ENCODE measurements at places on chromosomes 11 and 22.

DNA sequence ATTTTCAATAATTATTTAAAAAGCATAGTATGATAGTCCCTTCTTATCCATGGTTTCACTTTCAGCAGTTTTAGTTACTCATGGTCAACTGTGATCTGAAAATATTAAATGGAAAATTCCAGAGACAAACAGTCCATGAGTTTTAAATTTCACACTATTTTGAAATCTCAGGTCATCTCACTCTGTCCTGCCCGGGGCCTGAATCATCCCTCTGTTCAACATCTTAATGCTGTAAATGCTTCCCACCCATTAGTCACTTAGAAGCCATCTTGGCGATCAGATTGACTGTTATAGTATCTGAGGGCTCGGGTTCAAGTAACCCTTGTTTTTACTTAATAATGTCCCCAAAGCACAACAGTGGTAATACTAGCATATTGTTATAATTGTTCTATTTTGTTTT lies 1509.3 kb downstream of the FAM181B start:
- DNase-seq: no peak

GRCh38 chr22:39017596-39018365 lies 3.1 kb upstream of the APOBEC3D start:
- DNase-seq: no peak

- DNase-seq: peak; percentile 73
Observed at GRCh38 chr11:83047515-83048225, 24.0 kb downstream of the RAB30 start.

GRCh38 chr11:34631737-34632104 lies 10.8 kb downstream of the EHF start:
- DNase-seq: no peak

DNA sequence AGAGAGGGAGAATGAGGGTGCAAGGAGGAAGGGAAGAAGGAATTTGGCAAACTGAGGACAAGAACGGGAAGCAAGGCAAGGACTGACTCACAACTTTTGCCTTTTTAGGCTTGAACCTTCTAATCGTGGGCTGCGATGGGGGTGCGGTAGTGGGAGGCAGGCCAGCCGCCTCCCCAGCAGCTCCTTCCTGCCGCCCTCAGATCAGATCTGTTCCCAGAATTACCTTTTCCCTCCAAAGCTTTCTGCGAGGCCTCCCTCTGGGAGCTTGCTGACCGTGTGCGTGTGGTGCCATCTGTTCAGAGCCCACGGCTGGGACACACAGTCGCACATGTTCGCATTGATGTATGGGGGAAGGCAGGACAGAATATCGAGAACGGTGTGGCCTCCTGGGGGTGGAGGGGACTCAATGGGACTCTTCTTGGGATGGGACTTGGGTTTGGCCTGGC lies 86.9 kb upstream of the PARVA start:
- no peak for DNase-seq

DNA sequence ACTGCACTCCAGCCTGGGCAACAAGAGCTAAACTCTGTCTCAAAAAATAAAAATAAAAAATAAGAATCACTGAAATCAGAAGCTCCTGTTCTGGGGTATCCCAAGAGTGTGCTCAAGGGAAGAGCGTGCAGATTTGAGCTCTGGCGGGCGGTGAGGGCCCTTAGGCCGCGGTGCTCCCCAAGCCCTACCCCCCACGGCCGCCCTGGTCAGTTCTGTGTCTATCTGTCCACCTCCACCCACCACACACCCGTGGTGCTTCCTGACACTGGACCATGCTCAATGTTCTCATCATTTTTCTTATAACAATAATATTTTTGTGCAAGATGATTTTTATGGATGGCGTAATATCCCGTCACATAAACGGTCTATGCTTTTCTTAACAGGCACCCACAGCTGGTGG lies 71.1 kb downstream of the RTL6 start:
- no peak for DNase-seq

DNA sequence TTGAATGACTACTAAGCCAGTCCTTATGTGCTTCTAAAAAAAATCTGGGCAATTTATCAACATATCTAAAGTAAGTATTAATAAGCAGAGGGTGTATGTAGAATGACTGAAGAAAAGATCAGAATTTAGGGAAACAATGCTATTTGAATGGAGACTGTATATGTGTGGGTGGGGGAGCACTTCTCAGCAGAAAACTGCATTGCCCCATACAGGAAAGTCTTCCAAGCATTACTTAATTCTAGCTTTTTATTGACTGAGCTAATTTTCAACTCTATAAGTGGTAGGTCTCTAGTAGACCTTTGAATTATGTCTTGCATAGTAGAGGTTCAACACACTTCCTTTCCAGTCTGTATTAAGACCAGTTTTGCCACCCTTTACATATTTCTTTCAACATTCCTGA lies 41.7 kb downstream of the CASP12 start:
- no peak for DNase-seq

DNA sequence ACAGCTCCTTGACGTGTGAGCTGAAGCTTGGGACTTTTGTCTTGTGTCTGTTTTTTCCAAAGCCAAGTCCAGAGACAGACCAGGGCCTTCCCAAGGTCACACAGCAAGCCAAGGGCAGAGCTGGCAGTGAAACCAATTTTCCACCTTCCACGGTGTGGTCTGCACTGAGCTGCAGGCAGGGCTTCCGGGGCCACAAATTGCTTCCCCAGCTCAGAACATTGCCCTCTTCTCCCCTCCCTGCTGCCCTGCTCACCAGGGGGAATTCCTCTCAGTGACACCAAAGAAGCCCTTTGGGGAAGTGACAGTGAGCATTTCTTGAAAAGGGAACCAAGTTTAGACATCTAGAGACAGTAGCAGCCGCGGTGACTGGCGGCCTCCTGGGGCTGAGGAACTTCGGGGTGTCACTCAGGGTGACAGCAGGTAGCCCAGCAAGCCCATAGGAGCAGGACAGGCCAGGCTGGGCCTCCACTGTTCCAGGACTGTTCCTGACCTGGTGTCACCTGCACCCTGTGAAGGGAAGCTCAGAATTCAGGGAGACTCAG lies 9.2 kb downstream of the FXYD2 start:
- no peak for DNase-seq

DNA sequence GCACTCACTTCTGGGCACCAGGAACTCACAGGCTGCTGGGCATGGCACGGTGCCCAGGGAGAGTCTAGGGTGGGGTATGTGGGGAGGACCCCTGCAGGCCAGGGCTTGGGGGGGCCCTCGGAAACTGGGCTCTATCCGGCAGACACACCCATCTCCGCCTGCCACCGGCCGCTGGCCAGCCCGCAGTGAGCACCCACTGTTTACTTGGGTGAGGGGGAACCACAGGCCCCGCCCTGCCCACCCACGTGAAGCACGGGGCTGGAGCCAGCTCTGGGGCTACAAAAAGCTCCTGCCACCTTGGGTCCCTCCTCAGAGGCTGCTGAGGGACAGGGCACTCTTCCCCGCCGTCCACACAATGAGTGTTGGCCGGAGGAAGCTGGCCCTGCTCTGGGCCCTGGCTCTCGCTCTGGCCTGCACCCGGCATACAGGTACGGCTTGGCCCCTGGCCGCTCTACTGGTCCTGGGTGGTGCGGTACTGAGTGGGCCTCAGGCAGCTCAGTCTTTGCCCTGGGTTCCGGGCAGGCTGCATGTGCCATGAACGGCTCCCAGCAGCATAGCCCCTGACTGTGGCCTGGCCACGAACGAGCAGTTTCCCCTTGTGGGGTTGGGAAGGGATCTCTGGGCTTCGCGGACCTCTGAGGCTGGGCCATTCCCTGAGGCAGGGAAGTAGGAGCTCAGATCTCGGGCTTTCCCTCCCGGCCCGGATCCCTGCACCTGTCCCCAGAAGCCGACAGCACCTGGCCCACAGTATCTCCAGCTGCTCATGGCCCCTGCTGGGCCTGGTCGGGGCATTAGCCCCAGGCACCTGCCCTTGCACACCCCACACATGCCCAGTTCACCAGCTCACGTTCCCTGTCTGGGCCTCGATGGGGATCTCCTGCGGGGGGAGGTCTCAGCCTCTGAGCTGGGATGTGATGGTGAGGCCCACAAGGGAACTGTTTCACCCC lies at the start of gene MUC5AC:
Gene MUC5AC, plus strand, starts transcription at position 309 of the 947 bp plus-strand sequence. Its CDS starts 47 bp downstream, at position 356.
- no peak for DNase-seq

DNA sequence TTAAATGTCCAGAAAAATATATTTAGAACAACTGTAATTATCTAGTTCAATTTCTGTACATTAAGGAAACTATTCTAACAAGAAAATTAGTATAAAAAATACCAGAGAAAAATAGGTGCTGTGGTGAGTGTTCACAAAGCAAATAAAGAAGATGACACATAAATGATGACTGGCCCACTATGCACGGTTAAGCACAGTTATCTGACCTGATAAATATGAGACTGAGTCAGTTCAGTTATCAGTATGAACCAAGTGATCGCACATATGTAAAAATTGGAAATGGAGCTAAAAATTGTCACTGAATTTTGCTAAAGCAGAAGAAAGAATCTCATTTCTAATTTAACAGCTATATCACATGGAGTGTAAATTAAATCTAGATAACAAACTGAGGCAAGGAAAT lies 18.8 kb upstream of the MAML2 start:
- DNase-seq: no peak

DNA sequence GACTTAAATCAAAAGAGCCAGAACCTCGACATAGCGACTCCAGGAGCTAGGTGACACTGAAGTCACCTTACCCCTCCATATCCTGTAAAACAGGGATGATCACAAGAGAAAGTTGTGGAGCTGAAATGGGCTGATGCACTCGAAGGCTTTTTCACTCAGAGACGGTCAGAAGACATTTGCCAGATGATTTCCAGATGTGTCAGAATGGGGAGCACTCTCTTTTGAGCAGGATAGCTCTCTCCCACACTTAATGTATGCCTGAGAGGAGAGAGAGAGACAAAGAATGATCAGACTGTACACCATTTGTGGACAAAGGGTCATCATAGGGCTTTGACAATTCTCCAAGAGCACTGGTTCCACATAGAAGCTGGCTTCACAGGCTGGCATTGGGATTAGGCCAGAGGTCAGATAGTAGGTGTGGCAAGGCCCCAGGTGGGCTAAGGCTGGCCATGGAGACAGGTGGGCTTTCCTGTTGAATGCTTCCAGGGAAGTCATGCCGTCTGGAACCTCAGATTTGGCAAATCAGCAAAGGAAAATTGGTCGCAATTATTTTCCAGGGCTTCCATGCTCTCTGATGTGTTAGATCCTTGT lies 42.3 kb upstream of the ETS1 start:
- DNase-seq: no peak

- no peak for DNase-seq
Observed at GRCh38 chr22:24592058-24592850, 619 bp downstream of the LRRC75B start.

- no peak for DNase-seq
Observed at GRCh38 chr22:24037851-24038765, 27.0 kb downstream of the CABIN1 start.

GRCh38 chr11:72856551-72857345 lies 42.5 kb downstream of the ATG16L2 start:
- no peak for DNase-seq

DNA sequence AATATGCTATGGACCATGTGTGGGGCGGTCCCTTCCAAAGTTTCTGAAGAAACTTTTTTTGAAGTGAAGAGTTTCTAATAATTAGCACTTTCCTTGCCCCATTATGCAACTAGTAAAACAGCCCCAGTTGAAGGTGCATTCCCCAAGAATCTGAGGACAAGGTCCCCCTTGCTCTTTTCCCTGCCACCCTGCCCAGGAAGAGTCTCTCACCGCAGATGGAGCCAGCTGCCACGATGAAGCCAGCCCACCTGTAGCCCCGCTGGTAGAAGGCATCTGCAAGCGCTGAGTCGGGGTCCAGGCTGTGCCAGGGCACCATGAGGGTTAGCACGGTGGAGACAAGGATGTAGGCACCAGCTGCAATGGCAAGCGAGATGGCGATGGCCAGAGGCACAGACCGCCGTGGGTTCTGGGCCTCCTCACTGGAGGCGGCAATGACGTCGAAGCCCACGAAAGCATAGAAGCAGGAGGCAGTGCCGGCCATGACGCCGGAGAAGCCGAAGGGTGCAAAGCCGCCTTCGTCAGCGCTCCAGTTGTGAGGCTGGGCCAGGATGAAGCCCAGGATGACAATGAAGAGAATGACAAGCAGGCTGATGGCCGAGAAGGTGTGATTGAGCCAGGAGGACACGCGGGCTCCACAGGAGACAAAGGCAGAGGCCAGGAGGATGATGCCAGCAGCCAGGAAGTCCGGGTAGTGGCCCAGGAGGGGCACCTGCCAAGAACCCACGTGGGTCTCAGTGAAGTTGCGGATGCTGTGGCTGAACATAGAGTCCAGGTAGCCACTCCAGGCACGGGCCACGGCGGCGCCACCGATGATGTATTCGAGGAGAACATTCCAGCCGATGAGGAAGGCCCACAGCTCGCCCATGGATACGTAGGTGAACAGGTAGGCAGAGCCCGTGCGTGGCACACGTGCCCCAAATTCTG lies 1.5 kb downstream of the SLC7A4 start:
- no peak for DNase-seq

GRCh38 chr22:37896181-37896592 lies 9.9 kb upstream of the MICALL1 start:
- DNase-seq: no peak

DNA sequence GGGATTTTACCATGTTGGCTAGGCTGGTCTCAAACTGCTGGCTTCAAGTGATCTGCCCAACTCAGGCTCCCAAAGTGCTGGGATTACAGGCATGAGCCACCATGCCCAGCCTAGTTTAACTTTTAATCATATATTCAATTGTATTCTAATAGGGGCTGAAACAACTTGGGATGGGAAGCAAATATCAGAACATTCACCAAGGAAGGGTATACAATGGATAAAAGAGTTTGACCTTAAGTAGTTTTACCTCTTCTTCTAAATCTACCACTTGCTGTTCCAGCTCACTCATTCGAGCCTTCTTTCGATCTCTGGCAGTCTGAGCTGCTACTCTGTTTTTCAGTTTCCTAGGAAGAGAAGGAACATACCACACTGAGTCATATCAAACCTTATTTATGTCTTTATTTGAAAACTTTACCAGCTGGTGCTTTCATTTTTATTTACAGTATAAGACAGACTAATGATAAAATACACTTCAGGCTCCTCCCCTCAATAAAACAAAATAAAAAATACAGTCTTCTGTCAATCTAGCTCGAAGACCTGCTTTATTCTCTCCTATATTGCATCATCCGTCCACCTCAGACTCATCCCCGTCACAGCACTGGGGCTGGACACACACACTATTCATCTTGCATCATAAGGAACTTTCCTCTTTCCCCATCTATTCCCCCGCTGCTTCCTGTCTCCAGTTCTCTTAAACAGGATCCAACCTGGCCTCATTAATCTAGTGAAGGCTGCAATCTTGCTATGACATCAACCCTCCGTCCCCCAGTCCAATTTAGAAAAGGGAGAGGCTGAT lies 1.4 kb downstream of the XBP1 start:
- no peak for DNase-seq

DNA sequence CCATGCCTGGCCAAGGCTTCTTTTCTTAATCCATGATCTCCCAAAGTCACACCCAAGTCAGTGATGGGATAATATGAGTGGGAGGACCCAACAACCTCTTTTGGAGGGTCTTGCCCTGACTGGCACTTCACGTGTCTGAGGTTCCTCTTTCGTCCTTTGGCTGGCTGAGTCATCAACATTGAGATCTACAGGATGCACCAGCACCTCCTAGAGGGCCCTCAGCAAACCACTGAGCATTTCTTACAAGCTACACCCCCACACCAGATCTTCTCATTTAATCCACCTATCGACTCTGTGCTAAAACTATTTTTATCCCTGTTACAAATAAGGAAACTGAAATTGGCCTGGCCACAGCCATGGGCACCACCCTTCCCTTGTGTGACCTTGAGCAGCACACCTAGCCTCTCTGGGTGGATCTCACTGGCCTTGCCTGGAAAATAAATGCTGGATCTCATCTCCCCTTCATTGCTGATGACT lies 63.4 kb downstream of the FLI1 start:
- DNase-seq: no peak

All from NCI-H1417 treated with DMSO at 0.1 percent for 48 hours (cell line).